ENCODE measurements at places on chromosomes 4 and X.
A peak's percentile ranks its signal among the peaks of the same experiment; 100 is the strongest.

- DNase-seq: no peak
Observed at GRCh38 chr4:1988327-1988724, 20.4 kb downstream of the NELFA start.

DNA sequence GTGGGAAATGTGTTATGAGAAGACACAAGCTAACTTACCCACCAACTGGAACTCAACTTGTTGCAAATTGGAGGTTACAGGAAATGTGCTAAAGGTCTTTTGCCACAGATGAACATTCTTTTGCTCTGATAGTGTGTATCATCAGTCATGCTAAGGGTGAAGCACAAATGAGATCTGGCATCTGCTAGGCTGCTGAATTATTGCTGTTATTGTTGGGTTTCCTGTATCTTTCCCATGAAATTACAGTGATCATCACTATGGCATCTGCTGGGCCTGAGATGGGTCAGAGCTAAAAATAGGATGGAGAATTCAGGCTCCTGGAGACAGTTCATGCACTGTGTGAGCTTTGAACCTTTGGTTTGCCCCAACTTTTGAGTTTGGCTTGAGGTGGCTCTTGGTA is 124.5 kb downstream of the NPNT start:
- DNase-seq: no peak

GRCh38 chr4:80507077-80507476 is 171.5 kb downstream of the CFAP299 start:
- no peak for DNase-seq

DNA sequence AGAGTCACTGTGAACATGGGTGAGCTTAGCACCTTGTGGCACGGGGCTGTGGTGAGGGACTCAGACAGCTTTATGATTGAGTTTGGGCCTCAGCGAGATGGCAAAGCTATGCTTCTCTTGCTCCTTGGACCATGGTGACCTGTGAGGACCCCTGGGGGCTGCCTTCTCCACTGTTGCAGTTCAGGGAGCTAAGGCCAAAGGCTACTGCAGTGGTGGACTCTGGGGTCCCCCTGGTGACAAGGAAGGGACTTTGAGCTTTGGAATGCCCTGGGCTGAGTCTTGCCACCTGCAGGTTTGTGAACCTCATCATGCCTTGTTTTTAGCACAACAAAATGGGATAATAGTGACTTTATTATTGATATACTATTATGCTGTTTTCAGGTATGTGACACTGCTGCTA is 36.5 kb downstream of the TBL1X start:
- no peak for DNase-seq

- DNase-seq: peak; percentile 69
Observed at GRCh38 chr4:125091-125771, 930 bp downstream of the ZNF718 start.

DNA sequence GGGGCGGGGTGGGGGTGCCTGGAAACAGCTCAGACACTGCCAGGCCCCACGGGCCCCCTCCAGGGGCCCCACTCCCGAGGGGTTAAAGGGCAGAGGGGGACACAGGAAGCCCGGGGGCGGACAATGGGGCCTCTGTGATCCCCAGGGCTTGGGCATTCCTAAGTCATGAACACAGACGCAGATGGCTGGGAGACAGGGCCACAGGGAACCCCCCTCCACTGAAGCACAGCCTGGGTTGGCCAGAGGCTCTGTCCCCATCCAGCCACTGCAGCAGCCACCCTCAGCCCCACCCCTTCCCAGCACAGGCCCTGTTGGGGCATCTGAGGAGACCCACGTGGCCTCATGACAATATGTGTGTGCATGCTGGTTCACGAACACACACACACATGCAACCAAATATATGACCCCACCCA is 3.9 kb downstream of the L1CAM start:
- no peak for DNase-seq

DNA sequence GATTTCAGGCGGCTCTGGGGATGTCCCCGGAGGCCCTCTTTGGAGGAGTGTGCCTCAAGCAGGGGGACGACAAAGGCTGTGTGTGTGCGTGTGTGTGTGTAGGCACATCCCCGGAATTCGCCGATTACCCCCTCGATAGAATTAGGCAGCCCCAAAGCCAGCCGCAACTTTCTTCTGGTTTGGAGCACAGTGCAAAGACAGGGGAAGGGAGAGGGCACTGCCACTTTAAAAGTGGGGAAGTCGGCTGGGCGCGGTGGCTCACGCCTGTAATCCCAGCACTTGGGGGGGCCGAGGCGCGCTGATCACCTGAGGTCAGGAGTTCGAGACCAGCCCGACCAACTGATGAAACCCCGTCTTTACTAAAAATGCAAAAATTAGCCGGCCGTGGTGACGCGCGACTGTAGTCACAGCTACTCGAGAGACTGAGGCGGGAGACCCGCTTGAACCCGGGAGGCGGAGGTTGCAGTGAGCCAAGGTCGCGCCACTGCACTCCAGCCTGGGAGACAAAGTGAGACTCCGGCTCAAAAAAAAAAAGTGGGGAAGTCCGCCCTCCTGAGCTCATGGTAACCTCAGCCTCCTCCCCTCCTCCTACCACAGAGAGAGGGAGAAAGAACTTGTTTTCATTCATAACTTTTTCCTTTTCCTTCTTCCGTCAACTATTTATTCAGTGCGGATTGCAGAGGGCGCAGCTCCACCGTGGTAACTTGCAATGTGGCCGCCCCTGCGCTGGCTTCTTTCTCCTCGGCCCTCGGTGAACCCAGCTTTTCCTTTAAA is 2.4 kb downstream of the SPRY1 start:
- DNase-seq: peak; percentile 55

GRCh38 chr4:54709400-54709799 is 51.6 kb downstream of the KIT start:
- DNase-seq: no peak

DNA sequence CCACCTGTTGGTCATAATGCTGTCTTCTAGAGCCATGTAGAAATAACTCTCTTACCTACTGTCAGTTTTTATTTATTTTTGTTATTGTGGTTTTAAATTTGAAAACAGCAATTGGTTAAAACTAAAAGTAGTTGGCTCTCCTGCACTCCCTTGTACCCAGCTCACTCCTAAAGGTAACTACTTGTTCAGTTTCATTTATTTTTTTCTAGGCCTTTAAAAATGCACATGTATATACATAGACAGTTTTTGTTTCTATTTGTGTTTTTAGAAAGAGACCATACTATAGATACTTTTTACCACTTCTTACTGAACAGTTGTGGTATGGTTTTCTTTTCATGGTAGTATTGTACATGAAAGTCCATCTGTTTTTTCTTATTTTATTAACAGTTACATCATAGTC is 16.8 kb downstream of the SMAD1 start:
- DNase-seq: no peak

DNA sequence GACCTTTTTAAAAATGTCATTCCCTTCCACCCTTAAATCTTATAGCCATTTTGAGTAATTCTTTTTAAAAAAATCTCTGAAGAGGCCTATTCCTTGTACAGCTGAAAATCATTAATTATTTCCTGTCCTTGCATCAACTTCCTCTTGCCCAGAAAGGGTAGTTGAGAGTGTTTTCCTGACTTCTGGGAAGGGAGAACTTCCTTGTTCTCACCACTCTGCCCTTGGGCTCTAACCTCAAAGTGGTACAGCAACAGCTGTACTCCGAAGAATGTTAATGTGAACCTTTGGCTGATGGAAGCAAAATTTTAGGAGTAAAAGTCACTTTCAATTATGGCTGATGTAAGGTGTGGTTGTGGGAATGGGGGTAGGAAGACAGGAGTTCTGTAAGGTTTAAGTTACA is 15.1 kb upstream of the FABP2 start:
- DNase-seq: no peak

GRCh38 chrX:122422547-122422946 is 761.5 kb upstream of the GRIA3 start:
- DNase-seq: no peak

Measured in GM13976 (cell line).